ENCODE measurements at places on chromosomes 3 and 15. TPM values are rescaled to one million over a fixed set of nuclear protein-coding genes. Genes with fewer than 3 reads are reported as not detected.

Gene ZIC4
- 0.13 TPM for total RNA-seq

- DNase-seq, result peak; percentile 34
Observed at GRCh38 chr3:138916824-138917223, 30.1 kb downstream of the FOXL2 start.

GRCh38 chr3:182979103-182979673 lies 1.1 kb downstream of the DCUN1D1 start:
- peak; percentile 53 for DNase-seq

Gene UQCRC1
- 322 TPM for total RNA-seq

Gene POLQ
- 5.6 TPM for total RNA-seq

Gene CCDC54
- not detected for total RNA-seq

DNA sequence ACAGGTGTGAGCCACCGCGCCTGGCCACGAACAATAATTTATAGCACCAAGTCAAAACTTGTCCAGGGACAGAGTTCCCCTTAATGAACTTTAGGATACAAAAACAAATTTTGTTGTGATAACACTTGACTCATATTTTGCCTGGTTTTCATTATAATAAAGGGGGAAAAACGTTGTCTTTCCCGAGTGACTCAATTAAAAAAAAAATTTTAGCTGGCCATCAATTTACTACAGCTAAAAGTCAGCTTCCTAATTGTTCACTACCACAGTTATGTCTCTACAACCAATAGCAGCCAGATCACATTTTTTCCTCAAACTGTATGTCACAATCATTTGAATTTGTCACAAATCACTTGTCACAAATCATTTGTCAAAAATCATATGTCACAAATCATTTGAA lies 116.0 kb downstream of the P3H2 start:
- no peak for DNase-seq

DNA sequence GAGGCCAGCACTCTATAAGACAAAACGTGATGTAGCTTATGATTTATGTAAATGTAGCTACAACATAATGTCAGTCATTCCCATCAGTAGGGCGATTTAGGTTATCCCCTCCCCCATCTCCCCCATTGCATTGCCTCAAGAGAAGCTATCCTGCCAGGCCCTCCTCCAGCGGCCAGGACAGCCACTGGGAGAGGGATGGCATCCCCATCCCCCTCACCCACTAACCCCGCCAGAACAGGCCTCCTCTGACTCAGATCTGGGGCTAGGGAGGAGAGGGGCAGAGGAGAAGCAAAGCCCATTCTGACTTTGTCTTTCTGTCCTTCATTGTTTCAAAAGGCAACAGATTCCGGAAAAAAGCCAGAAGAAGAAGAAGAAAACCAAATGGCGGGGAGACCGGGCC lies 32.6 kb upstream of the ESYT3 start:
- no peak for DNase-seq

GRCh38 chr3:98445949-98446406 lies 17.0 kb upstream of the OR5K1 start:
- no peak for DNase-seq

DNA sequence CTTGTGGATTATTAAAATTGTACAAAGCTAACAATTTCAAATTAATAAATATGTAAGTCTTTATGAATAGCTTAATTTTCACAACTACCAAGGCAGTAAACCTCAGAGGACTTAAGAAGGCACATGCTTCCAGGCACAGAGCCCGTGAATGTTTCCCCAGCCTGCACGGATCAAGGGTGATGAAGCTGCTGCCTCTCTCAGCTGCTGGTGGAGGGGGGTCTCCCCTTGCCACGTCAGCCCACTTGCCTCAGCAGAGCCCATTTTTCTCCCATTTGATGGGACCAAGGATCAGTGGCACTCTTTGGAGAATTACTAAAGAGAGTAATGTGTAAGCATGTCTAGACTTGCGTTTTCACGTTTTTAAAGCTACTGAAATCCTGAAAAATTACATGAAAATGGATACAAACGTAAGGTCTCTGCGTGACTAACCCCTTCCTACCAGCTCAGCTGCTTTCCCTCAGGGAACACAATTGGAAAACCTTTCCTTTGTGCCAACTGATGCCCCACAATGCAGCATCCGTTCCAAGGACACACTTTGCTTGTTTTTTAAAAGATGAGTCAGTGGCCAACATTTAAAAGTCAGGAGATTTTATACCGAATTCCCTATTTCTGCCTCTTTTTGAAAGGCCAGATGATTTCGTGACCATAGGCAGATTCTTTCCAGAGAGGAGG lies 494.1 kb downstream of the GABRG3 start:
- no peak for DNase-seq

Gene KCNAB1
- 0.90 TPM for total RNA-seq

GRCh38 chr15:77865106-77865610 lies 212.4 kb downstream of the TBC1D2B start:
- DNase-seq, result no peak

Gene CELSR3
- 3.2 TPM for total RNA-seq

Gene HSPBAP1
- total RNA-seq, result 25.5 TPM

Gene CPLX3
- total RNA-seq, result not detected

Gene BSN
- total RNA-seq, result 0.11 TPM

DNA sequence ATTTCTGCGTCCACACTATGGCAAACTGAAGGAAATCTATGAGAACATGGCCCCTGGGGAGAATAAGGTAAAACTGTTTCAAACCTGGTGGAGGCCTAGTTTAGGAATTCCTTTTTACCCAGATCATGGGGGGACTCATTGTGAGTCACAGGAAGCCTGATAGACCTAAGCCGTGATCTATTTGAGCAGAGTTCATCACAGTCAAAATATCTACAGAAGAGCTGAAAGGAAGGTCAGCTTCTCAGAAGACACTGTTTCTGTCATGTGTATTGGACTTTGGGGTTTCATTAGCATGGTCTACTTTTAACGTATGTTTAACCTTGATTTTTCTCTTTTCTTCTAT lies 1.3 kb downstream of the PSMD2 start:
- no peak for DNase-seq

Gene CYP1A1
- 5.7 TPM for total RNA-seq

Gene SERINC4
- total RNA-seq, result not detected

DNA sequence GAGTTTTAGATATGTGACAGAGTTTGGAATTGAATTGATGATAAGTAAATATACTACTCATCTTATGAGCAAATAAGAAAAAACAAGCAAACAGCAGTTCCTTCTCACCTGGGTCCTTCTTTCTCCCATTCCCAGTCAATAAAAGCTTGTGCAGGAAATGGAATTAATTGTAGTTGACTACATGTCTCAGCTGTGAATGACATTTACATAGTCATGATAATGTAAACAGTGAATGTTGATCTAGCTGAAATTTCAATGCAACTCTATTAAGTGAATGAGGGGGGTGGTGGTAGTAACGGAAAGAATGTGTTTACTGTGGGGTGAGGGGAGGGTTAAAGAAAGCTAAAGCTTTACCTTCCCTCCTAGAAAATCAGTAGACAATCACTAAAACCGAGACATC lies 76.2 kb downstream of the NFKBIZ start:
- DNase-seq, result no peak

Gene CRYGS
- total RNA-seq, result 1.6 TPM

Gene ZBED2
- total RNA-seq, result not detected

- DNase-seq, result no peak
Observed at GRCh38 chr3:148021381-148021780, 612.2 kb downstream of the ZIC1 start.

DNA sequence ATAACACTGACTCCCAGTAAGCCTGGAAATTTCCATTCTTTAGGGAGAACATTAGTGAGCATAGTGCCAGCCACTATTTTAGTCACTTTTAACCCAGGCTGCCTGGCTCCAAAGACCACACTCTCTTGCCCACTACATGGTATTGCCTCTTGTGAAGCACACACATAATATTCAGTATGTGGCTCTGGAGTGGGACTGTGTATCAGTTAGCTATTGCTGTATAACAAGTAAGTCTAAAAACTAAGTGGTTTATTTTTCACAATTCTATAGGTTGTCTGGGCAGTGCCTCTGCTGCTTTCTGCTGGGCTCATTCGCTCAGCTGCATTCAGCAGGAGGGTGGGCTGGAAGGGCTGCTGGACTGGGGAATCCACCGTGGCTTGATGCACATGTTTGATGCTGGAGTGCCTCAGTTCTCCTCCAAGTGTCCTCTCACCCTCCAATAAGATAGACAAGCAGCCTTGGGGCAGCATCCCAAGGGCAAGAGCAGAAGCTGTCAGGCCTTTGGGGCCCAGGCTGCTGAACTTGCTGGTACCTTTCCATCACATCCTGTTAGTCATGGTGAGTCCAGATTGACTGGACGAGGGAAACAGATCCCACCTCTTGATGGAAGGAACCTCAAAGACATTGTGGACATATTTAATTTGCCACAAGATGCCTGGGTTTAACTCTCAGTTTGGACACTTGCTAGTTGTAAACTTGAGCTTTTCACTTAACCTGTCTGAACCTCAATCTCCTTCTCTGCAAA lies 66.6 kb upstream of the TLE3 start:
- DNase-seq, result no peak

DNA sequence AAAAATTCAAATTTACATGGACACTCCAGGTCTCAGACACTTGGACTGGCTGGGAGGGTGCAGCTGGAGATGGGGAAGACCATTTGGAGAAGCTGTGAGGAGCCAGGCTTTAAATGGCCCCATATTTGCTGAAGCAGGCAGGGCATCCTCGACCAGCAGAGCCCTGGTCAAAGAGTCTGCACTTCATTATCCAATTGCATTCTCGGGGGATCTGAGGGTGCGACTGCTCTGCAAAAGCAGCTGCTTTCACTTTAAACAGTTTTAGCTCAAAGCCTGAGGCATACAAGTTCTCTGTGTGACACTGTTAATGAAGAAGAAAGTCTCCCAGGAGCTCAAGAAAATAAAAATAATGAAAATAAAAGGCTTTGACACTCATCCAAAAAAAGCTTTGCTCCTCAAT lies 98.0 kb upstream of the SLC25A36 start:
- no peak for DNase-seq

Gene SPINK8
- total RNA-seq, result not detected

GRCh38 chr3:31448882-31449243 lies 83.9 kb upstream of the STT3B start:
- DNase-seq, result no peak

DNA sequence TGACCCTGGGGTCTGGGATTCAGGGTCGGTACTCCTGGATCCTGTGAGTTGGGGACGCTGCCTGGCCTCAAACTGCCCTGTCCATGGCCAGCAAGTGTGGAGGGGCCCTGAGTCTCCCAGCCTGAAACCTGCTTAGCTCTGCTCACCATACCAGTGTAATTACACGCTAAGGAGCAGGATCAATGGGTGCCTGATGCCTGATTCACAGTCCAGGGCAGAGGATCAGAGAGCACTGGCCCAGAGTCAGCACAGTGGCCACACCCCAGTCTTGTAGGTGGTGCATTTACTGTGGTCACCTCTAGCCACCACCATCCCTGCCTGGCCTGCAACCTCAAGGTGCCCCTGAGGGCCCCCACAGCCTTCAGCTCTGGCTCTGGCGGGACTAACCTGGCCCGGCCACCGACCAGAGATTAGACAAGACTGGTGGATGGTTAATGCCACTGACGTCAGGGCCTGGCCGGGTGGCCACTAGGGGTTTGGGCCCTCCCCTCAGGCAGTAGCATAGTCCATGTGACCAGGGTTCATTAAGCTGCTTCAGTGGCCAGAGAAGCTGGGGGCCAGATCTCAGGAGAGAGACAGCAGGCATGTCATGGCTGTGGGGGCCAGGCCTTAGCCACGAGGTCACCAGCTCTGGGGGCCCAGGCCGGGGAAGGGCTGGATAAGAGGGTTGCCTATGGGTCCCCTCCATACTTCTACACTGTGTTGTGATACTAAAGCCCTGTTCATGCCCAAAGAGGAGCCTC lies 3.3 kb upstream of the SLC38A3 start:
- DNase-seq, result peak; percentile 43

Gene KPNA1
- total RNA-seq, result 34.8 TPM

DNA sequence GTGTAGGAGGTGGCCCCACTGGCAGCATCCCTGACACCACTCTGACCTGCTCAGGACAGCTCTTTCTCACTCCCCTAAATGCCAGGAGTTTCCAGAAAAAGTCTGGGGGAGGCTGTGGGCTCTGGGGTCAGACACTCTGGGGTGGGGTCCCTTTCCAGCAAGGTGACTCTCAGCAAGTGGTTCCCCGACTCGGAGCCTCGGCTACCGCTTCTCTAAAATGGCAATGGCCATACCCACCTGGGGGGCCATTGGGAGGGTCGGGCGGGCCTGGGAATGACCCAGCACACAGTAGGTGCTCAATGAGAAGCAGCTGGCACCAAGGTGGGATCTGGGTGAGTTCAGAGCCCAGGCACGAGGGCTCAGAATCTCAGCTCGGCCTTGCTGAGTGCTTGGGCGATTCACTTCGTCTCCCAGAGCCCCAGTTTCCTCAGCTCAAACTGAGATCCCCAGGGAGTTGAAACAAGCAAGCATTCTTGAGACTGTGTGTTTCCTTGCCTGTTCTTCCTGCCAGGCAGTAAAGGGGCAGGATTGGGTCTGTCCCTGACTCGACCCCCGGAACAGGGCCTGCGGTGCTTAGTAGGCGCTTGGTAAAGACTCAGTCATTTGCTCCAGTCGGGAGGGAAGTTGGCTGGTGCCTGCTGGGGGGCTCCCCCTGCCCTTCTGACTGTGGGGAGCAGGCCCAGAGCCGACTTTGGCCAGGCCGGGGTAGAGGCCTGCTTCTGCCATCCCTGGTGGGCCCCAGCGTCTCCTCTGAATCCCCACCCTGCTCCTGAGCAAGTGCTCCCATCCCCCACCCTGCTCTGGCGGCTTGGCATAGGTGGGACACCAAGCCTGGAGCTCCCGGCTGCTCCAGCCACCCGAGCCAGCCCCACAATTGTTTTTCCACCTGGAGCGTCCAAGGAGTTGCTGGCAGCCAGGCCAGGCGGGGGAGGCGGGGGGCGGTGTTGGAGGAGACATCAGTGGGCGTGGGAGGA lies 32.9 kb upstream of the FBLN2 start:
- DNase-seq, result peak; percentile 42

GRCh38 chr3:66922058-66922457 lies 76.0 kb upstream of the KBTBD8 start:
- DNase-seq, result no peak

DNA sequence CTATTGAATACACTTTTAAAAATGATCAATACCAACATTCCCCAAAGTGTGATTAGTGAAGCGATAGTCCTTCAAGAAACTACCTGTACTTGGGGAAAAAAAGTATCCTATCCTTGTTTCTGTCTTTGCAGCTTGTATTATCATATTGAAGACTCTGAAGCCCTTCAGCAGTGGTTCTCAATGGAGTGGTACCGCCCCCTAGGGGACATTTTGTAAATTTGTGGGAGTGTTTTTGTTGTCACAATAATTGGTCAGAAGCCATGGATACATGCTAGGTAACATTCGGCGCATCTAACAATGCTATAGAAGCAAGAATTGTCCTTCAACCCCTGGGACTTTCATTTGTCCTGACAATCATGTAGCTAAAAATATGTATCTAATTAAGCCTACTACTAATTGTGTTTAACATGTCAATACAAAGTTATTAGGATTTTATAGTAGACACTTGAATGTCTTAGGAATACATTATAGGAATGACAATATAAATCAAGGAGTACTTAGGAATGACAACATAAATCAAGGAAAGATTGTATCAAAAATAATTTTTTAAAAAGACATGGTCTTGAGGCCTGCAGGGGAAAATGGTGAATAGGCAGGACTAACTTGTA lies 53.7 kb downstream of the NMD3 start:
- peak; percentile 80 for DNase-seq

Gene SPINT1
- total RNA-seq, result 0.32 TPM

Gene CD86
- not detected for total RNA-seq

Gene ACSBG1
- 5.5 TPM for total RNA-seq

All from SK-MEL-5 (cell line).